ENCODE measurements at places on chromosomes 12 and 14.
A peak's percentile ranks its signal among the peaks of the same experiment; 100 is the strongest.

- no peak for DNase-seq
These were observed 580.1 kb upstream of the SEL1L start for GRCh38 chr14:82113710-82114109.

DNA sequence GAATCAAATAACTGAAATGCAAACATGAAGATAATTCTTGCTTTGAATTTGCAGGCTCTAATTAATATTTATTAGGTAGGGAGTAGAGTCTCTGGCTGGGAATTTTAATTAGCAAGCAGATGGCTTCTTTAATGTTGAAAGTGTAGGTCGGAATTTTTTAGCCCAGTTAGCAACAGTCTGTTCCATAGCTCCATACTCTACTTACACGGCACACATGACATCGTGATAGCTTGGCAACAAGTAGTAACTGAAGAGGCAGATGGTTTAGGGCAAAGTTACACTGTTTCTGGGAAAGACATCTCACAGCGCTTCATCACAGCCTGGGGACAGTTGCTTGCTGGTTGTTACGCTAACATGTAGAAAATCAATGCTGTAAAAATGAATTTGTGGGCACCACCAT, 710.7 kb downstream of the GALC start:
- DNase-seq: no peak

- no peak for DNase-seq
These were observed 355.5 kb downstream of the DIO2 start for GRCh38 chr14:79855789-79856188.

GRCh38 chr12:50642761-50643160, 121.1 kb upstream of the ATF1 start:
- no peak for DNase-seq

DNA sequence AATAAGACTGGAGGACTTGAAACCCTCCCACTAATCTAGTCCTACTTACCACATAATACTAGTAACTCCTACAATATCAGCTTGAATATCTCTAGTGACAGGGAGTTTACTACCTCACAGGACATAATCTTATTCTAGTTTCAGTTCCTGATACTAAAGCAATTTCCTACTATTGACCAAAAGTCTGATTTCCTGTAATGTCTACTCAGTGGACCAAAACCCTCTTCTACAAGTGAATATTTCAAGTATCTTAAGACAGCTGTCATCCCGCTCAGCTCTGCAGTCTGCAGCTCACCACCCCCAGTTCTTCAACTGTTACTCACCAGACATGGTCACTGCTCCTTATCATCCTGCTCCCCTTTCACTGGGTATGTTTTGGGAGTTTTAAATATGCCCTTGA, 70.8 kb upstream of the TMCC3 start:
- DNase-seq: no peak

DNA sequence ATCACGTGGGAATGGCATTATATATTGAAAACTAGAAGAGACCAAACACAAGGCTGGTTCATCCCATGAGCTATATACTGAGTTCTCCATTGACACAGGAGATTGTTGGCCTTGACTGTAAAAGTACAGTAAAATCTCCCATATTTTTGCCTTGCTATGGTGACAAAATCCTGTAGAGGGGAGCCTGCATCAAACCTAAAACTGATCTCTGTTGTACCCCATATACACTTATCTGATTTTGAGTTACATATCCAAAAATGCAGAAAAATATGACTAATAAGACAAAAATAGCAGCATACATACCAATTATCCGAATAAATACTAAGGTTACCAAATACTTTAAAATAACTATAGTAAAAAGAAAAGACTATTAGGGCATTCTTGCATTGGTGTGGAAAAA, 60.4 kb downstream of the TMTC3 start:
- no peak for DNase-seq

- no peak for DNase-seq
These were observed 10.3 kb upstream of the KCNA1 start for GRCh38 chr12:4899364-4899763.

DNA sequence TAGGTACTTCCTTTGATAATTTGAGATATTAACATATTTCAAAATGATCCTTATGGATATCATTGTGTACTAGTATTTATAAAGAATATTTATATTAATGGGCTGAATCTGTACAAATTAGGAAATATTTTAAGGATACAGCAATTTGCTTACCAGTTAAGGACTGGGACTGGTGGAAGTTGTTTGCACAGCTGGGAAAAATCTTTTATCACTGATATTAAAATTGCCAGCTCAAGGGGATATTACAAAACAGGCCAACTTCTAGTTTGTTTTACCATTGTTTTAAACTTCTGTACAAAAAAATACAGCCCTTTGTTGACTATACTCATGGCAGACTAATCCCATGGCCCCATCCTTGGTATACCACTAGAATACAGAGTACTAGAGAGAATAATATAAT, 133.2 kb upstream of the DDHD1 start:
- DNase-seq: no peak

DNA sequence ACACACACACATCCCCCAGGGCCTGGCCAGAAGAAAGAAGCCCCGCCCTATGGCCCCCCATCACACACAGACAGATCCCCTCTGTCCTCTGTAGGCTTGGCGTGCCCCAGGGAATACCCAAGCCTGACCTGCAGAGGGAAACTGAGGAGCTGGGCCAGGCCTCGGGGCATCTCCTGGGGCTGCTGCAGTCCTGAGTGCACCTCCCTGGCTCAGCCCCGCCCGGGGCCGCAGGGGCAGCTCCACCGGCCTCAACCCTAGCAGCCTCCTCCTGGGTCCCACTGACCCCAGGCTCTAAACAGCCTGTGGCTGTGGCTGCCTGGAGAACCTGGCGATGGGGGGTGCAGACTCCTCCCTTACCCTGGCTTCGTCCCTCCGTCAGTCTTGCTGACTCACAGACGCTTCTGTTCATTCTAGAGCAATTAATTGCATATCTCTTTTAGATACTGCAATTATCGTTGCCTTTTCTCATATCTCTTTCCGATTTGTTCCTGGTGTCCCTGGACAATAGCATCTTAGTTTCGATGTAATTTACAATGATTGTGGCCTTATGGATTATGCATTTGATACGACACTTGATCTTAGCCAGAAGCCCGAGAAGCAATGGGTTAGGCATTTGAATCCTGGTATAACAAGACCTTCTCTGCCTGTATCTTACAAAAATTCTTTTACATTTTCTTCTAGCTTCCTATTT, 45.8 kb upstream of the EIF5 start:
- DNase-seq: no peak

GRCh38 chr14:69325646-69326265, 65.8 kb downstream of the GALNT16 start:
- peak; percentile 62 for DNase-seq

- DNase-seq: no peak
These were observed 70.9 kb upstream of the RERGL start for GRCh38 chr12:18160901-18161300.

- DNase-seq: no peak
These were observed 32.6 kb downstream of the DTX1 start for GRCh38 chr12:113088971-113089756.

DNA sequence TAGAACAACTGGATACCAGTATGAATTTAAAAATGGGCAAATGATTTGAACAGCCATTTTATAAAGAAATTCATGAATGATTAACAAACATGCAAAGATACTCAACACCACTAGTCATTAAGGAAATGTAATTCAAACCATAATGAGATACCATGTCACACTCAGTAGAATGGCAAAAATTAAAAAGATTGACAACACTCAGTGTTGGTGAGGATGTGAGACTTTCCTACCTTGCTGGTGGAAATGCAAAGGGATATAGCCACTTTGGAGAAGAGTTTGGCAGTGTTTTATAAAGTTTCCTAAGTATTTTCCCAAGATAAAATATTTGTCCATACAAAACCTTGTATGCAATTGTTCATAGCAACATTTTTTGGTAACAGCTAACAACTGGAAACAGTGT, 6.0 kb upstream of the CHST11 start:
- no peak for DNase-seq

- DNase-seq: no peak
These were observed 49.0 kb downstream of the CACNA1C start for GRCh38 chr12:2101771-2102170.

- no peak for DNase-seq
These were observed 28.8 kb downstream of the CLMN start for GRCh38 chr14:95290871-95291431.

GRCh38 chr14:68564191-68564825, 228.6 kb downstream of the ZFP36L1 start:
- no peak for DNase-seq

DNA sequence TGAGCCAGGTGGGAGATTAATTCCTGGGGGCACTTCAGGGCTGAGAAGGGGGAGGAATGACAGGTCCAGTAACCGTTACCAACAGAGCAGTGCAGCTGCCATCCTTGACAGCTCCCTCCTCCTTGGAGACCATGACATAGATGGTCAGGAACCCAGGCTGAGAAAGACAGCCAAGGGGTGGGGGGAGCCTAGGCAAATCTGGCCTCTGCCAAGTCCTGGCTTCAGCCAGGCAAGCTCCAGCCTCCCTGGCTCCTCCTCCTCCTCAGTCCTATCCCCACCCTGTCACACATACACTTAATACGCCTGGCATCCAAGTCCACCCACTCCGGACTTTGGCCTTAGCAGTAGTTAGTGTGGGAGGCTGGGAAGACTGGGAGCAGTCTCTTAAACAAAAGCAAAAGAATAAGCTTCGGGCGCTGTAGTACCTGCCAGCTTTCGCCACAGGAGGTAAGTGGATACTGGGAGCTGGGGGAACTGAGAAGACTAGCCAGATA, at the start of gene RDH5:
Gene RDH5, plus strand, starts transcription at position 323 of the 494 bp plus-strand sequence. CDS start 792 bp downstream, outside the sequence.
- DNase-seq: no peak

Data from chondrocyte (in vitro differentiated cells).